ENCODE measurements at places on chromosomes 11 and 22.

GRCh38 chr11:34856251-34856650 is 59.9 kb downstream of the APIP start:
- H3K4me3 ChIP-seq = no peak overlapping the region
- no peaks in the 10 kb centered on the region for H3K4me1 ChIP-seq
- no peaks in the 10 kb centered on the region for H3K27me3 ChIP-seq
- no peak overlapping the region for H3K27ac ChIP-seq
- no peak for DNase-seq
- H3K36me3 ChIP-seq = no peaks in the 10 kb centered on the region

GRCh38 chr22:36245805-36246356 is 6.6 kb upstream of the APOL2 start:
- DNase-seq = no peak
- no peaks in the 10 kb centered on the region for H3K4me1 ChIP-seq
- no peaks in the 10 kb centered on the region for H3K27me3 ChIP-seq
- H3K36me3 ChIP-seq = no peaks in the 10 kb centered on the region
- no peak overlapping the region for H3K27ac ChIP-seq

DNA sequence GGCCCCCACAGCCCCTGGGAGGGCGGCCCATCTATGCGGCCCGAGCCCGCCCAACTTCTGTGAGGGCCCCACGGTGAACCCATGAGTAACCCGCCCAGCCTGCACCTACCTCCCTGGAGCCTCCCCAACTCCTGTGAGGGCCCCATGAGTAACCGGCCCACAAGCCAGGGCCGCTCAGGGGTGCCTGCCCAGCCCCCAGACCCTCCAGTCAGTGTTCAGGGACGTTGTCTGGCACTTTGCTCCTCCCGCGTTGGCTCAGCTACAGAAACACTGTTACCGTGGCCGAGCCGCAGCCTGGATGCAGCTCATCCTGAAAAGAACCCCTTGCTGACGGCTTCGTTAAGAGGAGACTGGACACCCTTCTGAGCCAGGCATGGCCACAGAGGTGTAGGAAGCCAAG is 179.6 kb downstream of the BRD1 start:
- no peak overlapping the region for H3K4me3 ChIP-seq
- H3K27me3 ChIP-seq = no peaks in the 10 kb centered on the region

- no peaks in the 10 kb centered on the region for H3K27me3 ChIP-seq
- peak overlapping the region; percentile 80 for H3K27ac ChIP-seq
- H3K36me3 ChIP-seq = no peaks in the 10 kb centered on the region
- DNase-seq = peak; percentile 29
- H3K4me1 ChIP-seq = peaks cover 18% of the 10 kb centered on the region
- no peak overlapping the region for H3K4me3 ChIP-seq
Measured at GRCh38 chr11:118870396-118871343, 13.0 kb upstream of the CXCR5 start.

Data from CD14-positive monocyte (primary cell).